Uterine smooth muscle cell (primary cell): ENCODE measurements at places on chromosomes 1 and 21. TPM values are rescaled to one million over a fixed set of nuclear protein-coding genes. Genes with fewer than 3 reads are reported as not detected.

The HSD11B1 gene
- 10.6 and 14.3 TPM in 2 replicates for total RNA-seq

The PKP1 gene
- 0.55 and 0.75 TPM in 2 replicates for total RNA-seq

The ACKR1 gene
- total RNA-seq = not detected in 2 replicates

The C1QTNF12 gene
- 1.1 and 2.0 TPM in 2 replicates for total RNA-seq

The MECR gene
- 24.1 and 27.4 TPM in 2 replicates for total RNA-seq

The TINAGL1 gene
- 3.4 and 28.4 TPM in 2 replicates for total RNA-seq

The ITLN1 gene
- not detected in 2 replicates for total RNA-seq

The CRYAA gene
- not detected in 2 replicates for total RNA-seq

The ATP1A4 gene
- not detected in 2 replicates for total RNA-seq

The SPRR2A gene
- total RNA-seq = not detected in 2 replicates

The GJA4 gene
- total RNA-seq = not detected in 2 replicates

The ANKRD65 gene
- 0.77 and 0.87 TPM in 2 replicates for total RNA-seq

The ENAH gene
- total RNA-seq = 61.8 and 72.2 TPM in 2 replicates

The GNG4 gene
- total RNA-seq = 2.7 and 3.0 TPM in 2 replicates

The DENND4B gene
- 20.4 and 24.5 TPM in 2 replicates for total RNA-seq

The CAPN2 gene
- 471 and 668 TPM in 2 replicates for total RNA-seq

The COL24A1 gene
- 0.87 and 1.3 TPM in 2 replicates for total RNA-seq

The MTARC2 gene
- total RNA-seq = 1.5 and 2.7 TPM in 2 replicates

The BATF3 gene
- 0.75 and 1.5 TPM in 2 replicates for total RNA-seq

The CENPS gene
- 19.7 and 22.4 TPM in 2 replicates for total RNA-seq

The TAS1R2 gene
- total RNA-seq = not detected in 2 replicates

The AMY1B gene
- total RNA-seq = not detected in 2 replicates

The MPZ gene
- total RNA-seq = 0.87 and 1.00 TPM in 2 replicates

The MMEL1 gene
- total RNA-seq = 0.22 TPM in 1 of 2 replicates, not detected in the other

The NCMAP gene
- total RNA-seq = not detected in 2 replicates

The SLFNL1 gene
- 0.44 and 0.87 TPM in 2 replicates for total RNA-seq

The F5 gene
- total RNA-seq = not detected in 2 replicates

The RPE65 gene
- total RNA-seq = not detected in 2 replicates

The TMEM81 gene
- total RNA-seq = 1.1 and 1.2 TPM in 2 replicates
